IPS DF 6.9 (cell line): ENCODE measurements at places on chromosomes 5 and 9.

- H3K4me3 ChIP-seq, result no peak overlapping the region
- no peak for DNase-seq
- no peak overlapping the region for H3K27ac ChIP-seq
- H3K27me3 ChIP-seq, result no peaks in the 10 kb centered on the region
Measured at GRCh38 chr9:86708918-86709835, 238.1 kb downstream of the GAS1 start.

- no peaks in the 10 kb centered on the region for H3K4me1 ChIP-seq
- no peaks in the 10 kb centered on the region for H3K27me3 ChIP-seq
- no peak for DNase-seq
- no peaks in the 10 kb centered on the region for H3K36me3 ChIP-seq
- no peak overlapping the region for H3K27ac ChIP-seq
- H3K4me3 ChIP-seq, result no peak overlapping the region
Measured at GRCh38 chr9:109868722-109869121, 88.7 kb downstream of the PALM2AKAP2 start.

DNA sequence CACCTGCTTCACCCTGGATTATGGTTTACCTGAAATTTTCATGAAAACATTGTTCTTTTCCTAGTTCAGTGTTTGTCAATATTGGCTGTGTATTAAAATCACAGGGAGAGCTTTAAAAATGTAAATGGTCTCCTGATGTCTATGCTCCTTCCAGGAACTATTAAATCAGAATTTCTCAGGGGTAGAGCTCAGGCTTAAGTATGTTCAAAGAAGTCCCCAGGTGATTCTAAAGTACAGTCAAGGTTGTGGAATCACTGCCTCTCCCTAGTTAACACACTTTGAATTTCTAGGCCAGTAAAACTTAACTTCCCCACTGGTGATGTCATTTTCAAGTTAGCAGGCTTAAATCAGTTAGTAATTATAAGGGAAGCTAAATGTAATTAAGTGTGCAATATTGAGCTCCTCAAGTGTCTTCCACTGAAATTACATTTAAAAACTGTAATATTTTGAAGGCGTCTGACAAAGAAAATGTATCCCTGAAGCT, 150.3 kb upstream of the SLC28A3 start:
- H3K4me3 ChIP-seq, result no peak overlapping the region
- no peaks in the 10 kb centered on the region for H3K36me3 ChIP-seq
- H3K27ac ChIP-seq, result no peak overlapping the region
- no peak for DNase-seq
- H3K4me1 ChIP-seq, result 0 out of 2 replicates have a peak, but pooled peaks cover 1% of the 10 kb centered on the region

DNA sequence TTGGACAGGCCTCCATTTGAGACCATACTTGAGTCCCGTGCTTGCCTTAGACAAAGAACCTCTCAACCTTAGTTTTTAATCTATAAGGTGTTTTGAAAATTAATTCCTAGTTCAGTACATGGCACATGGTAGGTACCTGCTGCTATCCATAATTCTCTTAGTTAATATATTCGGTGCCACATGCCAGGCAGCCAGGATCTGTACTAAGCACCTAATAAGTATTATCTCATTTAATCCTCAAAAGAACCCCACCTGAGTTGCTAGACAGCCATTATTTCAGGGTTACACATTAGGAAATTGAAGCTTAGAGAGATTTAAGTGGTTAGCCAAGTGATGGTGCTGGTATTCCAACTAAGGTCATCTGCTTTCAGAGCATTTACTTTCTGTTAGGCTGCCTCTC, 29.9 kb downstream of the NSD1 start:
- H3K4me1 ChIP-seq, result no peaks in the 10 kb centered on the region; the same call in 1 of the 2 replicates
- no peak for DNase-seq
- H3K27me3 ChIP-seq, result no peaks in the 10 kb centered on the region
- H3K27ac ChIP-seq, result no peak overlapping the region
- H3K36me3 ChIP-seq, result no peaks in the 10 kb centered on the region
- no peak overlapping the region for H3K4me3 ChIP-seq

DNA sequence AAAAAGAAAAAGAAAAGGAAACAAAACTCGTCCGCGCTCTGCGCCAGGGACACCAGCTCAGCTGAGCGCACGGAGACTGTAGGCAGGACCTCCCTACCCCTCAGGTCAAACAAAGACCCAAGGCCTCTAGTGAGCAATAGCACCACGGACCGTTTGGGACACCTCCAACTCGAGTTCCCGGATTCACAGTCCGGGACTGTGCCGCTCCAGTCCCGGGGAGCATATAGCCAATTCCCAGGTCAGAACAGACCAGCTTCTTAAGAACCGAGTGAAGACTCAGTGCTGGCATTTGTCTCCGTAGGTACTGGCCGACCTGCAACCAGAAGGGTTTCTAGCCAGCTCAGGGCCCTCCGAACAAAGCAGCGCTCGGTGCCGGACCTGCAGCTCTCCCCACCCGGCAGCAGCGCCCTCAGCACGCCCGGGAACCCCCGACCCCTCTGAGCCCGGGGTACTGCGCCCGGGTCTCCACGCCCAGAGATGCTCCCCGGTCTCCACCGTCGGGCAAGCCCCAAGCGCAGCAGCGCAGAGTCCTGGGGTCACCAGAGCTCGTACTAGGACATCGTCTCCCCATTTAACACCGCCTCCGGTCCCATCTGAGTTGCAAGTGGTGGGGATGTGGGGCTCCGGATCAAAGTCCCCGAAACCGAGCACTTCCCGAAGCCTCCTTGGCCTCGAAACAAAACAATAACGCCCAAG, 591 bp downstream of the ABCA1 start:
- no peaks in the 10 kb centered on the region for H3K27me3 ChIP-seq
- H3K4me3 ChIP-seq, result peak overlapping the region; percentile 51; the same call in 1 of the 2 replicates
- no peak overlapping the region for H3K27ac ChIP-seq
- no peaks in the 10 kb centered on the region for H3K36me3 ChIP-seq

DNA sequence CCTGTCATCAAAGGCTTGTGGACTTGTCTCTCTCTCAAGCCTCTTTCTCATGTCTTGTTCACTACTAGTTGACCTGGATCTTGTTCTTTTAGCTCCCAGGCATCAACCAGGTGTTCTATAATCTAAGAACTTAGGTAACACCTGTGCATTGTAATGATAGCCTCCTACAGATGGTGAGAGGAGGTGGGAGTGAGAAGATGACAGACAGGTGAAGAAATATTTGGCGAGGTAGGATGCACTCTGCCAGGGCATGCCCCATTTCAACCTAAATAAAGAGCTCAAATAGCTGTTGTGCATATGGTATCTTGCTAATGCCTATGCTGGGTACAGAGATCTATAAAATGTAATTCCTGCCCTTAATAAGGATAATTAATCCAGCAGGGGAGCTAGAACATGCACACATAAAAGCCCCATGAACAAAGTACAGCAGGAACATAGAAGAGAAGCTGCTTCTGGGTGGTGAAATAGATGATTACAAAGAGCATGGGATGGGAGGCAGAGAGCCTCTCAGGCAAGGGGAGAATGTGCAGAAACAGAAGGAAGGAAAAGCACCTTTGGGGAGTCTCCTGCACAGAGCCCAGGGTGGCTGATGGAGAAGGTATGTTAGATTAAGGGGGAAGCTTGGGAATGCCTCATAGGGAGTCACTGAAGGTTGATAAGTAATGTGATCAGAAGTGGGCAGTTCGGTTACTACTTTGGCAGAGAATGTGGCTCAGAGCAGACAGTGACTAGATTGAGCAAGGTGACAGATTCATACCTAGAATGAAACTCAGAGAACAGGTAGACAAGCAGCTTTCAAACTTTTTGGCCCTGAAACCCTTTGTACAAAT, 28.0 kb upstream of the PLIN2 start:
- no peak for DNase-seq
- no peaks in the 10 kb centered on the region for H3K27me3 ChIP-seq

DNA sequence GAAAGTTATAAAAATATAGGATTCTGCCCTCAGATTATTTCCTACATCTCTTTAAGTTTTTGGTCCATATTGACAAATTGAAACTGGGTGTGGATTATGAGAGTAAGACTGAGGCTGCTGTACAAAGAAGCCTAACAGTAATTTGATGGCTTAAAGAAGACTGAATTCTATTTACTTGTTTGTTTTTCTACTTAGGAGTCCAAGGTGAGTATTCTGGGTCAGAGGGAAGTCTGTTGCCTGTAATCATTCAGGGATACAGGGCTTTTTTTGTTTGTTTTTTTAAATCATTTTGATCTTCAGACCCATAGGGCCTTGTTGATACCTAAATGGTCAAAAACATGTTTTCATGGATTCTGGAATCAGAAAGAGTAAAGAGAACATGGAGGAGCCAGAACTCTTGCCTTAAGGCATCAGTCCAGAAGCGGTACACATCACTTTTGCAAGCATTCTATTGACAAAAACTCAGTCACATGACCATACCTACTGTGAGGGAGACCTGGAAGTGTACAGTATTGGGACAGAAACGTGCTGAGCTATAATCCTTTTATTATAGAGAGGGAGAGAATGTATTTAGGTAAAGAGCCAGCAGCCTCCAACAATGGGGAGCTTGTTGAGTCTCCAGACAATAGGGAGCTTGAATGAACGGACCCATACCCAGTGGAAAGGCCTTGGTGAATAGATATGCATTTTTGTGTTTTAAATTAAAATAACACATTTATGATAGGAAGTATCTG, 102.7 kb downstream of the LRRC70 start:
- H3K4me3 ChIP-seq, result no peak overlapping the region
- no peaks in the 10 kb centered on the region for H3K27me3 ChIP-seq
- H3K27ac ChIP-seq, result no peak overlapping the region
- H3K36me3 ChIP-seq, result no peaks in the 10 kb centered on the region
- no peak for DNase-seq
- no peaks in the 10 kb centered on the region for H3K4me1 ChIP-seq

GRCh38 chr5:79694652-79695051, 5.0 kb downstream of the CMYA5 start:
- H3K27me3 ChIP-seq, result no peaks in the 10 kb centered on the region
- DNase-seq, result no peak
- H3K4me3 ChIP-seq, result no peak overlapping the region
- no peak overlapping the region for H3K27ac ChIP-seq
- H3K4me1 ChIP-seq, result no peaks in the 10 kb centered on the region

DNA sequence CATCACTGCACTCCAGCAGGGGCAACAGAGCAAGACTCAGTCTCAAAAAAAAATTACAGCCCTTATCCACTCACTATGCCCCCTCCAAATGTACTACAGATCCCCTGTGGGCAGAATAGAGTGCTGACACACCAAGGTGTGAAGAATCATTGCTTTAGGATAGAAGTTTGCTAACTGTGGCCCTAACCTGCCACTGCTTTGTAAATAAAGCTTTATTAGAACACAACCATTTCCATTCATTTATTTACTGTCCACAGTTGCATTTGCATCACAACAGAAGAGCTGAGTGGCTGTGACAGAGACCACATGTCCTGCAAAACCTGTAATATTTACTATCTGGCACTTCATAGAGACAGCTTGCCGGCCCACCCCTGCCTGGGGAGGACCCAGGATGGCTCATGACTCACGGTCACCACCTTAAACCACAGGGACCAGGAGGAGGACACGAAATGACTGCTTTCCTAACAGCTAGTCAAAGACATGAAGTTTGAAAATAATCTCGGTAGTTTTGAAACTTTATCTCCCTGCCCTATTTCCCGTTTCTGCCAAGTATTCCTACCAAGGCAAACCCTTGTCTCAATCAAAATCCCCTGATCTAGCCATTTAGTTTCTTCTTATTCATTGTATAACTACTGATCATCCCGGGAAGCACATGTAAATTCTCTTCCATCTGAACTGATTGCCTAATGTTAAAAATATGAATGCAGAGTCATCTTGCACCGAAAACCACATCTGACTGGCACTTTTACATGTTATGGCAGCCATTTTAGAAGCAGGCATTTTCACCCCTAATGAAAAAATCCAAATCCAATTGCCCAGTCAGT, 206.1 kb downstream of the SLIT3 start:
- no peak overlapping the region for H3K27ac ChIP-seq
- H3K4me3 ChIP-seq, result no peak overlapping the region
- no peaks in the 10 kb centered on the region for H3K36me3 ChIP-seq
- DNase-seq, result no peak

DNA sequence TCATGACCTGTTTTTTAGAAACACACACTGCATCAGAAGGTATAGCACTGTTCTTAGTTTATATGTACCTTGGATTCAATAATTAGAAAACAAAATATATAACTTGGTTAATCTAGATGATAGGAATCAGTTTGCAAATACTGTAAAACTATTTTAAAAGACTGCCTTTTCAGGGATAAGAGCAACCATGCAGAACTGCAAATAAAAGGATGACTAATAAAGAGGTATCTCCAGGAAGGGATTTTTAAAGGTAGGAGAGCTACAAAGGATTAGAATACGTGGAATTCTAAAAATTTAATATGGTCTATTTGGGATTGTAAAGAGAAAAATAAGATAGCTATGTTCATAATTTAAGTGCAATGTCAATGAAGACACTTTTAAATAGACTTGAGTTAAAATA, 9.4 kb downstream of the GABRA1 start:
- no peaks in the 10 kb centered on the region for H3K36me3 ChIP-seq
- H3K27ac ChIP-seq, result no peak overlapping the region
- H3K4me1 ChIP-seq, result no peaks in the 10 kb centered on the region
- no peak for DNase-seq

DNA sequence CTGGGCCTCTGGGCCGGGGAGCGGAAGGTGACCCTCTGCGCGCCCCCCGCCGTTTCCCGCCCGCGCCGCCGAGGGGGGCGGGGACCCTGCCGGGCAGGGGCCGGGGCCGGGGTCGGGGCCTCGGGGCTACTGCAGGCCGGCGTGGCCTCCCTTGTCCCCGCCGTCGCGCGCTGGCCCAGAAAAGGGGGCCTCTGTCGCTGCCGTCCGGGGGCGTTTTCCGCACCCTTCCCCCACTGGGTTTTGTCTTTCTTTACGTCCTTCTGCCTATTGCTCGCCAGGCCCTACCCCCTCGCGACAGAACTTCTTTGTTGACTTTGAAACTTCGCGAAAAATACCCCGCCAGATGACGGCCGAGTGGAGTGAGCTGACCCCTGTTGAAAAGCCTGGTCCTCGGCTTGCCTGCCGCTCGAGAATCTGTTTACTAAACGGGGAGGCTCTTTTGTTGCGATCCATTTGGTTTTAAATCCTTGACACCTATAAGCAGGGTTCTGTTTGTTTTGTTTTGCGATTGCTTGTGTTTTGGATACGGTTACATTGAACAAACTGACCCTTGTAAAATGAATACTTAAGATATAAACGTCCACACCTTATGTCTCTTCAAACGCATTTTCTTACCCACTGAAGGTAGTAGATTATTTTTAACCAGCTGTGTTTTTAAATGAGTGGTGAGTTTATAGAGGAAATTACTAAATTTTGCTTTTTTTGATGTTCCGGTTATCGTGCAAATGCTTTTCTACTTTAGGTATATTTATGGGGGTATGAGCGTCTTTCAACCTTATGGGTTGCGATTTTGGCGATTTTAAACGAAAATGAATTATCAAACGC, 765 bp downstream of the MARCHF6 start:
- H3K27me3 ChIP-seq, result no peaks in the 10 kb centered on the region
- H3K4me3 ChIP-seq, result peak overlapping the region; percentile 67; the same call in 1 of the 2 replicates
- no peak overlapping the region for H3K27ac ChIP-seq
- no peak for DNase-seq

DNA sequence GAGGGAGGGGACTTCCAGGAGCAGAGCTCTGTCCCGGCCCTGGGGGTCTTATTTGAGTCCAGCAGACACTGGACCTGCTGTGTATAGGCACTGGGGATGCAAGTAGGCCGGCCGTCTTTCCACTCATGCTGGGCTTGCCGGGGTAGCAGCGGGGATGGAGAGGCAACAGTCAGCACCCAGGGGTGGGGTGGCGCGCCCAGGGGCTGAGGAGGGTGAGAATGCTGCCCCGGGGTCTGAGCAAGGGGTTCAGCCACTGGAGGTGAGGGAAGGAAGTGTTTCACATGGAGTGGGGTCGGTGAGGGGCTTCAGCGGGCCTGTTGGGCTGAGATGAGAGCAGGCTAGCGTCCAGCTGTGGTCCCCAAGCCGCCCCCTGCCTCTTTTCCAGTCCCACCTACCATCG, 88.8 kb downstream of the HMCN2 start:
- peaks cover 5% of the 10 kb centered on the region; the same call in 1 of the 2 replicates for H3K36me3 ChIP-seq
- H3K4me3 ChIP-seq, result no peak overlapping the region
- no peaks in the 10 kb centered on the region for H3K4me1 ChIP-seq
- no peaks in the 10 kb centered on the region for H3K27me3 ChIP-seq
